ENCODE measurements at places on chromosomes 11 and 22.

GRCh38 chr11:69263736-69264052 is 30.3 kb upstream of the MYEOV start:
- no peak for DNase-seq

GRCh38 chr11:114571712-114572111 is 12.0 kb upstream of the NXPE1 start:
- no peak for DNase-seq

GRCh38 chr22:49768951-49769690 is 58.6 kb downstream of the BRD1 start:
- DNase-seq: no peak

DNA sequence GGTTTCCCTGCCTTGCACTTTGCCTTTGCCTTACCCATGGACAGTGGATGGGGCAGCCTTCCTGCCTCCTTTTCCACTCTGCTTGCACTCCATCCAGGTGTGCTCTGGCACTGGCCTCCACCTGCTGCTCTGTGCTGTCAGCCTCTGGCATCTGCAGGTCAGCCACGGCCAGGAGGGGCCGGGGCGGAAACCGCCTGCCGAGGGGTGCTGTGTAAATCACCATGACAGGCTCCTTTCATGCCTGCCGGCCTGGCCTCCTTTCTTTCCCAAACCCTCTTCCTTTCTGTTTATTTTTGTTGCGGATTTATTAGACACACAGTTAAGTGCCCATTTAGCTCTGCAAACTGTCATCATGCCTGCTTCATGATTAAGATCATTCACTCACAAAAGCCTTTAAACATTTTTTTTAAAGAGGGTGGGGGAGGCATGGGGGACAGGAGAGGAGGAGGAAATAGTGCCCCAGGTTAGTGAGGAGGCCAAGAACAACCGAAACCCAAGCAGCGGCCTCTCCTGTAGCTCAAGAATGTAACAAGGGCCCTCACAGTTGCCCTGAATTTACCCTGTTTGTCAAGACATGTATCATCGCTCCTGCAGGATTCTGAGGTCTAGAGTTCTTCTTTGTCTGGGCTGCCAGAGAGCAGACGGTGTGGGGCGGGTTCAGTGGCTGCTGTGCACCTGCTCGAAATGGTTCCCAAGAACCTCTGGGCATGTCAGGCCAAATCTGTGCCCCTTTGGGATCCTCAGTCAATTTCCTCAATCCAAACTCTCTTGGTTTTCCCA is 83.3 kb downstream of the BARX2 start:
- DNase-seq: no peak

GRCh38 chr11:131612533-131612932 is 242.1 kb downstream of the NTM start:
- DNase-seq: no peak

GRCh38 chr11:15649371-15650104 is 534.8 kb downstream of the INSC start:
- DNase-seq: no peak

- no peak for DNase-seq
Observed at GRCh38 chr11:12013781-12014180, 5.4 kb upstream of the DKK3 start.

DNA sequence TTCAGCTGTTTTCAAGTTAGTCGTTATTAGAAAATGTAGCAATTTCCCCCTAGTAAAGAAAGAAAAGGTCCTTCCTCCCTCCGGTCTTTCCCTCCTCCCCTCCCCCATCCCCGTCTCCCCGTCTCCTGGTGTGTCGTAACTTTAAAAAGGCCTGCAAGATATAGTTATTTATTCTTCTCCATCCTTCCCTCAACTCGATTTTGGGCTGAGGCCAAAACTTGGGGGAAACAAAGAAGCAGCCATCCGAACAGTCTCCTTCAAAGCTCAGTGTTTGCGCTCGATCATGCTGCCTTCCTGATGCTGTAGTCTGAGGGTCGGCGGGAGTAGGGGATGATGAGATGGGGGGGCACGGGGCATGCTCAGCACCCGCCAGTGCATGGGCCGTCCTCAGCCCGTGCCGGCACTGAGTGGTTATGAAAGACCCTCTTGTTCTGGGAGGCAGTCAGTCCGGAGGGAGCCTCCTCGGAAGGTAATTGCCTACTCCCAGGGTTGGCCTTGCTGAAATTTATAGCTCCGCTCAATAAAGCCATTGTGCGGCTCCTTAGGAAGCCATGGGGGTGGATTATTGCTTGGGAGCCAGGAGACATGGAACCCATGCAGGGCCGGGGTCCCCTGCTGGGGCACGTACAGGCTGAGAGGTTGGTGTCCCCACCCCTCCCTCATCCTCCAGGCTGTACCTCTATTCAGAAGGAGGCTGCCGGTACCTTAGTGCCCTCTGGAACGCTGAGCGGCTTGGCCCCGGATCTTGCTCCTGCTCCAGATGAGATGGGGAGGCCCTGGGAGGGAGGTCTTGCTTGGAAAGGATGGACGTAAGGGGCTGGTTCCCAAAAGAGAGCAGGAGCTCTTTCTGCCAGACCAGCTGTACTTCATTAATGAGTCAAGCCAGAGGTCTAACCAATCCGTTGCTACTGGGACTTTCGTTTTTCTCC is 212.7 kb upstream of the CADM1 start:
- DNase-seq: no peak

DNA sequence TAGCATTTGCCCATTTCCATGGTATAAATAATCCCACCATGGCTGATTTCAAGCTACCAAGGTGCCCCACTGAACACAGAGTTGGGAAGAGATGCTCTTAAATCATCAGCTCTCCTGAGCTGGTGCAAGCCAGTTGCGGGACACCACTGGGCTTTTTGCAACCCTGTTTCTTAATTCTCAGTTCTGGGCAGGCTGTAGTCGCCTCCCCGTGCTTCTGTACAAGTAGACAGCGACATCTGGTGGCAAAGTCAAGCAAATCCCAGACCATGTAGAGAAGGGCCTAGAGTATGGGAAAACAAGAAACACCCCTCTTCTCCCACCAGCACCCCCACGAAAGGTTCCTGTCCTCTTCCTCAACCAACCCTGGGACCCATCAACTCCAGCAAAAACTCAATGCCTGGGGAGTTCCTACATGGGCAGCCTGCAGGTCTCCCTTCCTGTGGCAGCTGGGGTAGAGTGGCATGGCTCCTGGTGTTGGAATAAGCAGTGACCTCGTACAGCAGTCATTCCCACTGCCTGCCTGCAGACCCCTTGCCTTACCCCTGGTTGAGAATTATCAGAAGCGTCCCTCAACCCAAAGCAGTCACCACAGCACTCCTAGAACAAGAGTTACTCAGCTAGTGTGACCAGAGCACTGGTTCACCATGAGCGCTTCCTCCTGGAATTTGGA is 68.4 kb downstream of the IGLL5 start:
- DNase-seq: peak; percentile 63

DNA sequence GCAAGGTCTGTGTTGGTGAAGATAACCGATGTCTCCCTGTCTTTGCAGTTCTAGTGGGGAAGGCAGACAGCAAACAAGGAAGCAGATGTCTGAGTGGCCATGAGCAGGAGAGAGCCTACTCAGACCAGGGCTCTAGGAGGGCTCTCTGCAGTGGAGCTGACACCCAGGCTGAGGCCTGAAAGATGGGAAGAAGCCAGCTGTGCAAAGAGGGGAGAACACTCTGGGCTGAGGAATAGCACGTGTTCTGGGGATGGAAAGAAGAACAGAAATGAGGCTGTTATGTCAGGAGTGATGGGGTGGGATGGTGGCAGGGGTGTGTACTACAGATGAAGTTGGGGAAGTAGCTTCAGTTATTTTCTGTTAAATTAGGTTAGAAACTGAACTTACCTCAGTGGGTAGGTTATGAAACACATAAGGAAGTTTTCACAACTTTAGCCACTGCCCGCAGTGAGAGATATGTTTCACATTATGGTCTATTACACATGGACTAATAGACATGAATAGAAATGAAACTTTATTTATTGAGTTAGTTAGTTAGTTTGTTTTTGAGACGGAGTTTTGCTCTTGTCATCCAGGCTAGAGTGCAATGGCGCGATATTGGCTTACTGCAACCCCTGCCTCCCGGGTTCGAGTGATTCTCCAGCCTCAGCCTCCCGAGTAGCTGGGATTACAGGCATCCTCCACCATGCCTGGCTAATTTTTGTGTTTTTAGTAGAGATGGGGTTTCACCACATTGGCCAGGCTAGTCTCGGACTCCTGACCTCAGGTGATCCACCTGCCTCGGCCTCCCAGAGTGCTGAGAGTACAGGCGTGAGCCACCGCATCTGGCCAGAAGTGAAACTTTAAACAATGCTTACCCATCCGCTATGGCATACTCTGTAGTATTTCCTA is 7.8 kb downstream of the DCPS start:
- no peak for DNase-seq

DNA sequence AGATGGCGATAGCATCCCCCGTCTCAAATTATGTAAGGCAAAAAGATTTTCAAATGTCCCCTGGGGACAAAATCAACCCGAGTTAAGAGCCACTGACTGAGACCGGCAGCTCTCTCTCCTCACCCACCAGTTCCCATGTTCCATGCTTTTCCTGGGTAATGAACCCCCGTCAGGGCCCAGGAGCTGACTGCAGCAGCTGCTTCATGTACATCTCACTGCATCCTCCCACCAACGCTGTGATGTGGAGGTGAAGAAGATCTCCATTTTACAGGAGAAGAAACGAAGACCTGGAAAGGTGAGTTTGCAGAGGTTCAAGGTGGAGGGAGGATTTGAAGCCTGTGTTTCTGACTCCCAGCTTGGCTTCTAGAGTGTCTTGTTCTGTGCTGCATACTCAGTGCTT is 481.1 kb downstream of the MIAT start:
- no peak for DNase-seq

GRCh38 chr11:119745776-119746535 is 17.0 kb upstream of the NECTIN1 start:
- no peak for DNase-seq

DNA sequence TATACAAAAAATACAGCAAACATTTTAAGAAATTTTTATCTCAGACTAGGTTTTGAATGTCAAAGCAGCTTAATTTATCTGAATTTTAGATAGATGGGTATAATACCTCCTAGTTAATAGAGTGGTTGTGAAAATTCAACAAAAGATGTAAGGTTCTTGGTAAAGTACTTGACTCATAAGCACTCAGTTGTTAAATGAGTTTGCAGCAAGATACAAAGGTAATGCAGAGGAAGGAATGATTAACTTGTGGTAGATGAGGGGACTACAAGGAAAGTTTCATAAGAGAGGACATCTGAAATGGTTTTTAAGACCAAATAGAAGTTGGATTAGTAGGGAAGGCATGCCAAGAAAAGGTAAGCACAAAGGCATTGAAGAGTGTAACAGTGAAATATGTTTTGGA is 37.4 kb downstream of the PPME1 start:
- DNase-seq: no peak

DNA sequence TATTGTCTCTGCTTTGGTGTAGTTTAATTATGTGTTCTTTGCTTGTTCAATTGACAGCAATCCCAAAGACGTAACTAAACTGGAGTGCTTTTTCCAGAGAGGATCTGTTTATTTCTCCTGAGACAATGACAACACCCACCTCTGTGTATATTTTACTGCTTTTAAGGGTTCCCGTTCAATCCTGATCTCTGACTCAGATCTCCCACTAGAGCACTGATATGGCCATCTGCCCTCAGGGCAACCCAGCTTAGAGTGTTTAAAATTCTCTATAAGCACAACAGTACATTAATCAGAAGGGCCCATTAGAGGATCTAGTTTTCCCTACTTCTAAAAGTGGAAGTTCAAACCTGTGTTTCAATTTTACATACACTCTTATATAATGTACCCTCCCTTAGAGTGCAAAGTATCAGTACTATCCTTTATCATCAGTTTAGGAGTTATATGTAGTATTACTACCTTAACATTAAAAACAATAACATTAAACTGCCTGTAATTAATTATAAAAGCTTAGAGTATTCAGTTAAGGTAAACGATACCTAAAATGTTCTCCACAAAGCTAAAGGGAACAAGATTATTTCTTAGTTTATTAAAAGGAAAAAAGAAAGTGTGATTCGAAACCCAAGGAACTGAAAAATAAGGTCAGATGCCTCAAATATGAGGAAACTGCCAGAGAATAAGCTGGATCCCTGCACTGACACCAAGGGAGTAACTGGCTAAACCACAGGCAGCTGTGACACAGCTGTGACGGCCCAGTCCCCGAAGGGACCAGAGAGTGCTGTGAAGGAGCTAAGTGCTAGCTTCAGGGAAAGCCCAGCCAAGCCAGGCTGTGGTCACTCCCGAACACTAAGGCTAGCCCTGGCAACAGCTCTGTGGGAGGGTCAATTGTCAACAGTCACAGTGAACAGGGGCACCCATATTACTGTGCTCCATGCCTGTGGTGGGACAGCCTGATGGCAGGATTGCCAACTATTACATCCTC is 15.2 kb downstream of the UFD1 start:
- no peak for DNase-seq

DNA sequence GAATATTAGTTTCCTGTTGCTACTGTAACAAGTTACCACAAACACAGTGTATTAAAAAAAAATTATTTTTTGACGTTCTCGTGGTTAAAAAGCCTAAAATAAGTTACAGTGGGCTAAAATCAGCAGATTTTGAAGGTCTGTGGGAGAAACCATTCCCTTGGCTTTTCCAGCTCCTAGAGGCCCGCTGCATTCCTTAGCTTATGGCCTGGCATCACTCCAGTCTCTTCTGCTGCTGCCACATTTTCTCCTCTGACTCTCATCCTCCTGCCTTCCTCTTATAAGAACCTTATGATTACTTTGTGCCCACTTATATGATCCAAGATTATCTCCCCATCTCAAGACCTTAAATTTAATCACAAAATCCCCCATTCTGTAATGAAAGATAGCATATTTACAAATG is 392.7 kb downstream of the GUCY1A2 start:
- no peak for DNase-seq

DNA sequence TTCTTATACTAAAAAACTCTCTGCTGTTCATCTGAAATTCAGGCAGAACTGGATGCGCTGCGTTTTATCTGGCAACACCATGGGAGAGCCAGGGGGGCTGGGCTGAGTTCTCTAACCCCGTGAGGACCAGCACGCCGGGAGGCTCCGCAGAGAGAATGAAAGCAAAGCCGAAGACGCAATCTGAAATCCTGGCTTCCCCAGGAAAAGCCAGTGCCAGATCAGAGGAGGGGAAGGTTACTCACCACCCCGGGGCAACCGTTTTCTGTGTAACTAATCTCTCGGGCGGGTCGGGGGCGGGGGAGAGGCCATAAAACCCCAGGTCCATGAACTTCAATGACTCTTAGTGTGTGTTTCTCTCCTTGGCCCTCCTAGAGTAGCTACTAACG is 99.4 kb downstream of the SHANK2 start:
- DNase-seq: peak; percentile 62

DNA sequence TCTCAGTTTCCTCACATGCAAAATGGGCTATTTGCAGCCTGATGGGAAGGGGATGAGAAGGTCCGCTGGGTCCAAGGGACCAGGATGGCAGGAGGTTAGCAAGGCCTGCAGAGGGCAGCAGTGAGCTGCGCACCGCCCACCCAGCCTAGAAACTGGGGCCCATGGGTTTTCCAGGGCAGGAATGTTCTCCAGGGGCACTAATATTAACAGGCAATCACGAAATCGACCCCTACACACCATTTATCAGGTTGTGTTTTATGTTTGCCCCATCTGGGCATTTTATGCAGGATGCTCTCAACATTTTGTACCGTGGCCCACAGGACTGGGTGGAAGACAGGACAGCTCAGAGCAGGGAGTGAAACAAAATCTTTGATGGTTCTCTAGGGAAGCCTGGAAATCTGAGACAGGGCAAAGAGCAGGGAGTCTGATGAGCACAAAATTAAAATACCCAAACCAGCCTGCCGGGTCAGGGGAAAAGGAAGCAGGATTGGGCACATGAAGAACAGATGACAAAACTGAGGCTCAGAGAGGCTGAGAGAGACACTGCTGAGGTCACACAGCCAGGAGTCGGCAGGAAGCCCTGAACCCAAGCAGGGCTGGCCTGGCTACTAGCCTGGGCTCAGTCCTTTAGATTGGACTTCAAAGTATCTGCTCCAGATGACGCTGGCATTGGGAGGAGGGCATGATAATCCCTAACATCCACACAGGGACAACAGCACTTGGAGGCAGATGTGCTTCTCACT is 1.6 kb upstream of the BCR start:
- peak; percentile 71 for DNase-seq
